Sciatic nerve (tissue), 2 donors: ENCODE measurements at places on chromosomes 5 and 9. TPM values are rescaled to one million over a fixed set of nuclear protein-coding genes. Genes with fewer than 3 reads are reported as not detected.

Gene MEIKIN
- not detected for total RNA-seq

Gene KCNMB1
- total RNA-seq, result 1.4 TPM

Gene AOPEP
- 158 TPM for total RNA-seq

GRCh38 chr9:1046639-1047572 lies 3.3 kb upstream of the DMRT2 start:
- DNase-seq, result no peak

GRCh38 chr5:10235350-10235749 lies 14.3 kb downstream of the ATPSCKMT start:
- DNase-seq, result no peak

Gene DMRT3
- 0.40 TPM for total RNA-seq

Gene CSNK1G3
- total RNA-seq, result 64.6 TPM

GRCh38 chr5:77981820-77982219 lies 205.7 kb upstream of the TBCA start:
- DNase-seq, result no peak
